ENCODE measurements at places on chromosomes 12 and 14.

DNA sequence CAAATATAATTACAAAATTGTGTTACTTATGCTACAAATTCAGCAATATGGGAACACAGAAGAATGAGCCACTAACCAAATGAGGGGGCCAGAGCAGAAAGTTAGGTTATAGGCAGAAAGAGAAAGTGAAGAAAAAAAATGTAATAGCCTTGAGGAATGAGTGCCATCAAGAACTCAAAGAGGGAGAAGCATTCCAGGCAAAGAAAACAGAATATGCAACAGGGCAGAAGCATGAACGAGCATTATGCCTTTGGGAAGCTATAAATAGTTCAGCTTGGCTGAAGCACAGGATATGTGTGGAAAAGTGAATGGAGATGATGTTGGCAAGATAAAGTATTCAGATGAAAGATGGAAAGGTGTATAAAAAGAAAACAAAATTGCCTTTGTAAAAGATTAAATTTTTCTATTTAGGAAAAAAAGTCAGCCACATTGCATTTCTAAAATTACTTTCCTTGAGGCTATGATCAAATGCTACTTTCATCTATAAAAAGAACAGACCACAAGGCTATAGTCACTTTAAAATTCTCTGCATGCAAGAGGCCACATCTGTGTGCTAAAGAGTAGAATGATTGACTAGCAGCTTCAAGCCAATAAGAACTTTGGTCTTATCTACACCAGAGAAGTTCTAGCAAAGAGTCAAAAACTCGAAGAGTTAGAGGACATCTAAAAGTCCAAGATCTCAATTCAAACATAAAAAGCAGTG, 193.6 kb upstream of the GARIN6 start:
- DNase-seq: no peak

DNA sequence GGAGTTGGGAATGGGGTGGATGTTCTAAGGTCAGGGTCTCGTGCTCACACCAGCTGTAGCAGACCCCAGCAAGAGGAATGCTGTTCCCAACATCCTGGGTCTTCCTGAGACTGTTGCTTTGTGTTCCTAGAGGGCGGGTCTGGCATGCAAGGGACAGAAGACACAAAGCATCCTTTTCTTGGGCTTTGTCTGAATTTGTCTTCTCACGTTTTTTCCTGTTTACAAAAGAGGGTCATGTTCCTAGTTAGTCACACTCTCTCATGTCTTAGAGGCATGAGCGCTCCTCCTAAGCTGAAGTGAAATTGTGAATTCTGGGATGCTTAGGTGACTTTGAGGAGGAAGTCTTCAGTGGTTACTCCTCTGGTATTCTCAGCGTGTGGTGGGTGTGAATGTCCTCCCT, 9.6 kb upstream of the TAMALIN start:
- no peak for DNase-seq

GRCh38 chr12:104340177-104340576, 36.6 kb downstream of the EID3 start:
- DNase-seq: no peak

DNA sequence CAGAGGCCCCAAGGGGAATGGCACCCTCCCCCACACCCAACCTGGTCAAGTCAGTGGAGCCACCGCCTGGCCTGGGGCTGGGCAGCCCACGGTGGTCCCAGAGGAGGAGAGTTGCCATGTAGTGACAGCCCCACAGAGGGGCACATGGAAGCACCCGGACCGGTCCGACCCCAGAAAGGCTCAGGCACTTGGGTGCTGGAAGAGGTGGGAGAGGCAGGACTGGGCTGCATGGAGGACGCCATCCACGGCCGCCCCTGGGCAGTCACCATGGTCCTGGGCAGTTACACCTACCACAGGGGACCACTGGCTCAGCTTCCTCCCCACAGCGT, 37.9 kb upstream of the TMEM179 start:
- no peak for DNase-seq

GRCh38 chr12:39123580-39124253, 218.3 kb upstream of the CPNE8 start:
- DNase-seq: no peak

DNA sequence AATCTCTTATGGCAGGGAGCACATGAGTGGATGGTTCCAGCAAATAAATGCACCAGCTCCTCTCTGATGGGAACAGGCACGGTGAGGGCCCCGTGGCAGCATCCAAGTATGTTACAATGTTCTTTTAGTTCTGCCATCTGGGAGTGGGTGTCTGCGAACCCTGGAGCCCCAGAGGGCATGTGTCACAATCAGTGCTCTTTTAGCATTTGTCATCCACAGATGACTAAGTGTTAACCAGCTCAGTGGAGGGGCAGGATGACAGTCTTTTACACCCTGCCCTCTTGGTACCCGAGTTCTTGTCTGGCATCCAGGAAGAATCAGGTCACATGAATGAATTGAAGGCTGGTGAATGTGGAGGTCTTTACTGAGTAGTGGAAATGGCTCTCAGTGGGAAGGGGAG, 560.4 kb upstream of the FLRT2 start:
- DNase-seq: no peak
